Activated T-cell treated with anti-CD3 and anti-CD28 coated beads for 4 hours (primary cell): ENCODE measurements at places on chromosomes 1 and 21.

DNA sequence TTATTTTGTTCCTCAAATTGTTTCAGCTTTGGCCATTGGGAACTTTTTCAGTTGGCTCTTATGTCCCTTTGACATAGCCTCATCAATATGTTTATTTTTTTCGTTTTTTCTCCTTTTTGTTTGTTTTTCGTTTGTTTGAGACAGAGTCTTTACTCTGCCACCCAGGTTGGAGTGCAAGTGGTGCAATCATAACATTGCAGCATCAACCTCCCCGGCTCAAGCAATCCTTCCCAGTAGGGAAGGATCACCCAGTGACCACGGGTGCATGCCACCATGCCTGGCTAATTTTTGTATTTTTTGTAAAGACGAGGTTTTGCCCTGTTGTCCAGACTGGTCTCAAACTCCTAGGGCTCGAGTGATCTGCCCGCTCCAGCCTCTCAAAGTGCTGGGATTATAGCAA is 8.1 kb downstream of the POLR3GL start:
- no peak for DNase-seq

DNA sequence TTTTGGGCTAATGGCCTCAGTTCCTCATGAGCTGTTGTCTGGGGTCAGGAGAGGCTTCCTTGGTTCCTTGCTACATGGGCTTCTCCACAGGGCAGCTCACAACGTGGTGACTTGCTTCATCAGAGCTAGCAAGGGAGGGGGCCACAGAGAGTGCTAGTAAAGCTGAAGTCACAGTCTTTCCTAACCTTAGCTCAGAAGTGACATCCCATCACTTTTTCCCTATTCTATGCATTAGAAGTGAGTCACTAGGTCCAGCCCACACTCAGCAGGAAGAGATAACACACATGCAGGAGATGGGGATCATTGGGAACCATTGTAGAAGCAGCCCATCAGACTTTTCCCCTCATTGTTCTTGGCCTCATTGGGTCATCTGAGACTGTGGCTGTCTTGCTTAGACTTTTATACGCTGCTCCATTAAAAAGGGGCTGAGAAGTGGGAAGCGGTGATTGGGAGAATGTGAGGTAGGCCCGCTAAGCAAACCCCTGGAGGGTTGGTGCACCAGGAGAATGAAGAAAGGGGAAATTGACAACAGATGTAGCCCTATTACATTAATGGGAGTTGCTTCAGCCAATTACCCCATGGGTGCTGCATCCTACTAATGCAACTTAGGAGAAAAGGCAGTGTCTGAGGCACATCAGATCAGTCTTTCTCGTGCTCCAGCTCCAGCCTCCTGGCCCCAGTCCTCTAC is 22.1 kb upstream of the IGSF21 start:
- DNase-seq: no peak

- no peak for DNase-seq
These were observed 1125.4 kb upstream of the TMPRSS15 start for GRCh38 chr21:19529031-19529430.

DNA sequence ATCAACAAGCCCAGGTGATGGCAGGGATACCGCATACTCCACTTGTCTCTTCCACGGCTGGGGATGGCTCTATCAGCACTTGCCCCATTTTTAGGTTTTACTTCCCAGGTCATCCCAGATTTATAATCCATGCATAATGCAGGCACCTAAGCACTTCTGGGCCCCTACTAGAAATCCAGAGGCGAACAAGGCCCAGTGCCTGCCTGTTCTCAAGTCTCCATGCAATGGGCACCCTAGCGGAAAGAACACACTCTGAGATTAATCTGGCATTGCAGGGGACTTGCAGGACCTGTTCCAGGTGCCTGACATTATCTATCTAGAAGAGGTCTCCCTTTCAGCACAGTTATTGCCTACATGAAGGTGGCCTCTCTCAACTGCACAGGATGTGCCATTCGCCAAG is 39.8 kb downstream of the HIVEP3 start:
- no peak for DNase-seq

- DNase-seq: no peak
These were observed 19.6 kb upstream of the TACSTD2 start for GRCh38 chr1:58596631-58597052.

- no peak for DNase-seq
These were observed 2.0 kb upstream of the USF1 start for GRCh38 chr1:161047436-161048420.

- DNase-seq: no peak
These were observed 29.8 kb upstream of the HAO2 start for GRCh38 chr1:119338757-119339156.

- DNase-seq: no peak
These were observed 45.3 kb downstream of the TTC39A start for GRCh38 chr1:51285055-51285454.

- no peak for DNase-seq
These were observed 163.3 kb downstream of the NRIP1 start for GRCh38 chr21:14901482-14901958.
